ENCODE measurements at places on chromosomes 4 and X.

DNA sequence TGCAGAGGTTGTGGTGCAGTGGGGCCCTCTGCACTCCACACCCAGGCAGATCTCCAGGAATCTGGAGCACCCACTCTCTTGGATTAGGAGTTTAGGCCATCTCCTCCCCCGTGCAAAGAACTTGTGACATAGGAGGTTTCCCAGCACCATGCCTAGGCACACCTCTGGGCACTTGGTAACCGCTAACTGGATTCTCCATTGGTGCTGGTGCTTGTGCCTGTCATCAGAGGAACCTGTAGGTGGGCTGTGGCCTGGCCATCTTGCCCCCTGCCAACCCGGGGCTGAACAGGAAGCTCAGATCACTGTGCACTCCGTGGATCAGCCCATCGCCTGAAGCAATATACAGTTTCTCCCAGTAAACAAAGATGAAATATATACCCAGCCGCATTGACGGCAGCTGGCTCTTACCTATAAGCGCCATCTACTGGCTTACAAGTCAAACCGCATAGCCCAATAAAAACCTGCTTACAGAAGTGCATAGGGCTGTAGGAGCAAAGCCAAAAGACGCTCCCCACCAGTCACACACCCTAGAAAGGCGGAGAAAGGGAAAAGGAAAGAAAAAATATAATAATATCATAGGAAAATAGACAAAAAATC is 19.1 kb upstream of the TEX13B start:
- no peak for DNase-seq

DNA sequence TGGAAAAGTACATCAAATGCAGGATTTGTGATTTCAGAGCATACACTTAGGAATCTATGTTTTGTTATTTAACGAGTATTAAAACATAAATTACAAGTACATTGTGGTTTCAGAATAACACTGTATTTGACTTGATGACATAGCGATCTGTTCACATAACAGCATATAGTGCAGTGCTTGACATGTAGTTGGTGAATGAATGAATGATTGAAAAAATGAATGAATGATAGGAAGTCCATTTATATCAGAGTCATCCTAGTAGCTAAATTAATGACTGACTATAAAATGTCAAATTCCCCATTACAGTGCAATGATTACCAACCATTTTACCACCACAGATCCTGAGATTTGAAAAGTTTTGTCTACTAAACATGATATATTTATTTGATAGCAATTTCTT is 114.6 kb upstream of the FAT1 start:
- DNase-seq: no peak

GRCh38 chr4:127491571-127491970 is 141.2 kb upstream of the INTU start:
- DNase-seq: no peak

- DNase-seq: no peak
Observed at GRCh38 chr4:15110120-15110571, 107.9 kb downstream of the CPEB2 start.

DNA sequence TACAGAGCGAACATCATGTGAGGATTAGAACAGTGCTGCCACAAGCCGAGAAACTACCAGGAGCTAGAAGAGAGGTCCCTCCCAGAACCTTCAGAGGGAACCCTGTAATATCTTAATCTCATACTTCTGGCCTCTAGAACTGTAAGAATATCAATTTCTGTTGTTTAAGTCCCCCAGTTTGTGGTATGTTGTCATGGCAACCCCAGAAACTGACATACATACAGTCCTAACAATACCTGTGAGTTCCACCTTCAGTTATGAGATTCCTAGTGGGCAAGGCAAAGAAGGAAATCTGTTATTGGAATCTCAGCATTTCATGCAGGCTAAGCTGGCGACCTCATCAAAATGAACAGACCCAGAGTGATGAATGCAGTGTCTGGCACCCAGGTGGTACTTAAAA is 42.5 kb downstream of the ZBTB49 start:
- DNase-seq: no peak

- no peak for DNase-seq
Observed at GRCh38 chrX:66654411-66654810, 15.5 kb upstream of the EDA2R start.
